ENCODE measurements at places on chromosomes 5 and 9.

DNA sequence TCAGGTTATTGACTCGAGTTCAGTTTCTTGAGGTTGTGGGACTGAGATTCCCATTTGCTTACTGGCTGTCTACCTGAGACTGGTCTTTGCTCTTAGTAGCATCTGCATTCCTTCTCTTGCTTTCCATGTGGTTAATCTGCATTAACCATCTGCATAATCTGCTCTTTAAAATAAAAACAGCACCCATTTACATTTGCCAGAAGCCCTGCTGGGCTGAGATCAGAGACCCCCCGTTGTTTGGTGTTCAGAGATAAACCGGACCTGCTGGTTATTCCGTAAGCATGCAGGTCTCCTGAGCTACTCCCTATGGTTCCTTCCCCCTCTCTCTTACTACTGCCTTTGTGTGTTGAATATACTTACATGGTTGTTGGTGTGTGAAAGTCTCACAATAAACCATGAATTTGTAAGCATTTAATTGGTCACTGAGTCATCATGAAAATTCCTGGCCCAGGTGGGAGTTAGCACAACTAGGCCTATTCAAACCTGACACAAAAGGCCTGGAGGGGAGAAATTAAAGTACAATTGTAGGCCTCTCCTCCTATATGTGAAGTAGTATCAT lies 396.7 kb downstream of the MRPS30 start:
- DNase-seq = no peak

DNA sequence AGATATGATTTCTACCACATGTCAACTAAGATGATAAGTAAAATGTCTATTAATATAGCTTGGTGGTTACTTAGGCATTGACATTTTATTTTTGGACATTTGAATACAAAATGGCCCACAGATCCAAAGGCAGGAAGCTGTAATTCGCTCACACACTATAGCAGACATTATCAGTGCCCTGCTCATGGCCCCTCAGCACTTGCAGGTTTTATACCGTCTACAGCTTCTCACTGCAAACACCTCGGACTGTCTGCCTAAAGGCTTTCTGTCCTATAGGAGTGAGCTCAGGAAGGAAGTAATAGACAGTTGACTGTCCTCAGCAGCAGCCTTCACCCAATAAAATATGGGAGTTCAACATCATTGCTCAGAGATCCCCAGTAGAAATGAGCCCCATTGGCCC lies 140.8 kb upstream of the RASA1 start:
- no peak for DNase-seq

GRCh38 chr5:29130786-29131185 lies 2062.7 kb upstream of the CDH6 start:
- no peak for DNase-seq

GRCh38 chr5:86557920-86558319 lies 59.8 kb upstream of the COX7C start:
- no peak for DNase-seq

DNA sequence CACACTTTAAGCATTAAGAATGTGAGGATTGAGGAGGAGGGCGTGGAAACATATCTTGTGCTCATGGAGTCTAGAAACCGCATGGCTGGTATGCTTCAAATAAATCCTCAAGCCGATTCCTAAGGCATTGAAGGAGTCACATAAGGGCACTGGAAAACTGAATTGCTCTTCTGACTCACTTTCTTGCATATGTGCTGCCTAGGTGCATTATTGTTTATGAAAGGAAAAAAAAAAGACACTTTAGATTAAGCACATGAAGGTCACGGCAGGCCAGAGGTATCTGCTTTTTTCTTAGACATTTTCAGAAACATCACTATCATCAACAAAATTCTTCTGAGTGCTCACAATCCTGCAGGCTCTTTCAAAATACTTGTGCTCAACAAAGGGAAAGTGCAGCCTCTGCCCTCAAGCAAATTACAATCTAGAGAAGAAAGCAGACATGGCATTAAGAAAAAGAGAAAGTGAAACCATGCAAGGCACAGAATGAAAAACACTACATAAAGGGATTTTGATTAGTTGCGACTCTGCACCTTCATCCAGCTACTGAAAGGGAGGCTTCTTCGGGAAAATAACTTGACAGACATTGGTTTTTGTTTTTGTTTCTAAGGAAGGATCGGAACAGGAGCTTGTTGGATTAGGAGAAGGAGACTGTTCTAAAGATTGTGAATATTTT lies 2117.6 kb downstream of the MAT2B start:
- DNase-seq = peak; percentile 13

DNA sequence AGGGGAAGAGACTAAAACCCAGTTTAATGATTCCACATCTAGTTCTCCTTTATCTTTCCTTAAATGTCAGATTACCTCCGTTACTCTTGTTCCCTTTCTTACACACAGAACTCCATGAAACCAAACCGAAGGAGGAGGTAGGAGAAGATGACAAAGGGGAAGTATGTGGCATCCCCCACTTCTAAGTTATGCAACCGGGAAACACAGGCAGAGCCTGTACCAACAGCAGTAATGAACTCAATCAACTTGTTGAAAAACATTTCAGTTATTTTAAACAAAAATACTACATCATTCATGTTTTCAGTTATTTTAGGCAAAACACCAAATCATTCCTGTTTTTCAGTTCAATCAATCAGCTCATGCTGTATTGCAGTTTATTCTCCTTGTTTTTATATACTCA lies 101.8 kb downstream of the PCSK1 start:
- no peak for DNase-seq

GRCh38 chr5:1736889-1737711 lies 62.5 kb downstream of the MRPL36 start:
- DNase-seq = no peak

GRCh38 chr9:131640438-131641137 lies 95.3 kb downstream of the PRRT1B start:
- DNase-seq = no peak

GRCh38 chr5:124570285-124571035 lies 176.0 kb downstream of the ZNF608 start:
- no peak for DNase-seq

GRCh38 chr5:124880903-124881697 lies 134.7 kb upstream of the ZNF608 start:
- no peak for DNase-seq

DNA sequence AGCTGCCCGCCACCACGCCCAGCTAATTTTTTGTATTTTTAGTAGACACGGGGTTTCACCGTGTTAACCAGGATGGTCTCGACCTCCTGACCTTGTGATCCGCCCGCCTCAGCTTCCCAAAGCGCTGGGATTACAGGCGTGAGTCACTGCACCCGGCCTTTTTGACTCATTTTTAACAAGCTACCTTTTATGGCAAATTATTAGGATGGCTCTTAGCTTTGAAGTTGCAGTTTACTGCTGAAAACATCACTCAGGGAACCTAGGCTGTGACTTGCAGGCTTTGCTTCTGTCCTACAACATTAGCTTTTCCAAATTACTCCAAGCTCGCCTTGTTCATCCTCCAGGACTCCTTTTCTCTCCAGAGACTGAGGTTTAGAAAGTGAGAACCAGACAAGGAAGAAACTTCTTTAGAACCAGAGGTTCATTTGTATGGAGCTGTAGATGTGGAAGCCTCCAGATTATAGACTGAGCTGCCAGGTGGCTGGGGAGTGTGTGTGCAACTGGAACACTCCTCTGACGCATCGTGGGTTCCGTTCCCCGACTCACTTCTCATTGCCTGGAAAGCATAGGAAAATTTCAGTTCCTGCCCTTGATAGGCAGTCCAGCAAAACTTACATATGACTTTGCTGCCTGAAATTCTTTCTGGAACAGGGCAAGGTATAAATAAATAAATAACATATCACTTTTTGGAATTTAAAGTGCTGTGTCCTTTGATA lies 23.8 kb upstream of the SPTAN1 start:
- peak; percentile 58 for DNase-seq

GRCh38 chr9:123718188-123718587 lies 211.7 kb downstream of the DENND1A start:
- no peak for DNase-seq

GRCh38 chr9:69170231-69170630 lies 3.8 kb upstream of the TJP2 start:
- DNase-seq = no peak

GRCh38 chr5:91742550-91742949 lies 359.4 kb upstream of the ARRDC3 start:
- DNase-seq = no peak

DNA sequence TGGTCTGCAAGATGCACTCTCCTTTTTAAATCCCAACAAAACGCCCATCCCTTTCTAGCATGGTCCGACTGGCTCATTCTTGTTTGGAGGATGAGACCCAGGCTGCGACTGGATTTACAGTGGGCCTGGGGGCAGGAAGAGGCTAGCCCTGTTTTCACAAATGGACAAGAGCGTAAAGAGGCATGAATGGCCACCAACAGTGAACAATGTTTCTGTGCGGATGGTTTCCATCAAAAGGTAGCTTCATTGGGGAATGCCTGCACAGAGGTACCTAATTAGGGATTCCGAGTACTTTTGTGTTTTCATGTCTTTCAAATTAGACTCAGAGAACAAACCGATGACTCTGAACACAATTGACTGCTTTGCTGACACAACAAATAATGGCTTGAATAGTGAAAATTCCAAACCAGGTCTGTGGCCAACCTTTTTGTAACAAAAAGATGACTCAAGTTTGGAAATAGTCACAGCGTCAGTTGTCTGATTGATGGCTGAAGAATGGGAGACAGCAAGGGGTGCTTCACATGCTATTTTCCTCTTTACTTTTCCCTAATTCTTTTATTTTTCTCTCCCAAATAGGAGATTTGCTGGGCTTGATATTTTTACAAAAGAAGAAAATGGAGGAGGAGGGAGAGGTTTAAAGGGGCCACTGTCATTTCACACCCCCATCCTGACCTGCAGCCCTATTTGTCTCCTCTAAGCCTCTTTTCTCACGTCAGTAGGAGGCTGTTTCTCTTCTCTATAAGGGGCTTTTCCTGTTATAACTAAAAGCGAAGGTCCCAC lies 208.1 kb upstream of the S1PR3 start:
- DNase-seq = no peak

DNA sequence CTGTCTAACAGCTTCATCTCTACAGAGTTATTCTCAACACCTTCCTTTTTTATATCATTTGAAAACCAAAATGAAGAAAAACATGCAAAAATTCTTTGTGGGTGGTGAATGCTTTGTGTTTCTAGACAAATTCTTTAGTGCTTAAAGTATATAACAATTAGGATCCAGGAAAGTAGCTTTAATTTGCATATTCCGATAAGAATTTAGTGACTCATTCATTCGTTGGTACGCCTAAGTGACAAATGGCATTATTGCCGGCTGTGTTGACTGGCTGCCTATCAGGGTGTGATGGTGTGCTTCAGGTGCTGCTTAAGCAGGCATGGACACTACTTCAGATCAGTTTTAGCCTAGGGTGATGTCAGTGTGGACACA lies 35.2 kb downstream of the LMNB1 start:
- no peak for DNase-seq

DNA sequence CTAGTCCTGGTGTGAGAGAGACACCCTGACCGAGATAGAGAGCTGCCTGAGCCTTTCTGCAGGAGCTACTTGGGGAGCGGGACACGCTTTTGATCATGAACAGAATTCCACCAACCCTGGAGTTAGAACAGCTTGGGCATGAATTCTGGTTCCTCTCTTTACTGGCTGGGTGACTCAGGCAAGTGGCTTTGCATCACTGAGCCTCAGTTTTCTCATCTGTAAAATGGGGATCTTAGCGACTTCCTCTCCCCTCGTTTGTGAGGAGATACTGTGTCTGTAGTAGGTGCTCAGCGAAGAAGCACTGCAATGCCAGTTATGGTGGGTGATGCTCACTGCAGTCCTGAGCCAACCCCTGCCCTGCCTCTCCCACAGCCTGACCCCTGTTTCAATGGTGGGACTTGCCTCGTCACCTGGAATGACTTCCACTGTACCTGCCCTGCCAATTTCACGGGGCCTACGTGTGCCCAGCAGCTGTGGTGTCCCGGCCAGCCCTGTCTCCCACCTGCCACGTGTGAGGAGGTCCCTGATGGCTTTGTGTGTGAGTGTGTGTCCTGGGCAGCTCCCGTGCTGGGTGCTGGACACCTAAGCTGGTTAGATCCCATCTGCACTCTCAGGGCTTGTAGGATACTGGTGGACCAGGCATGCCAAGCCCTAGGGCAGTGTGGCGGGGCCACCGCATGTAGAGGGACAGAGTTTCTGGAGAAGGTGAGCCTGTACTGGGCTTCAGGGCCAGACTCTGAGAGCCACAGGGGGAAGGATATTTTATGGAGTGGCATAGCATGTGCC lies 16.0 kb downstream of the CRB2 start:
- DNase-seq = no peak

- DNase-seq = peak; percentile 95
Observed at GRCh38 chr5:10702040-10702629, 58.9 kb downstream of the DAP start.

DNA sequence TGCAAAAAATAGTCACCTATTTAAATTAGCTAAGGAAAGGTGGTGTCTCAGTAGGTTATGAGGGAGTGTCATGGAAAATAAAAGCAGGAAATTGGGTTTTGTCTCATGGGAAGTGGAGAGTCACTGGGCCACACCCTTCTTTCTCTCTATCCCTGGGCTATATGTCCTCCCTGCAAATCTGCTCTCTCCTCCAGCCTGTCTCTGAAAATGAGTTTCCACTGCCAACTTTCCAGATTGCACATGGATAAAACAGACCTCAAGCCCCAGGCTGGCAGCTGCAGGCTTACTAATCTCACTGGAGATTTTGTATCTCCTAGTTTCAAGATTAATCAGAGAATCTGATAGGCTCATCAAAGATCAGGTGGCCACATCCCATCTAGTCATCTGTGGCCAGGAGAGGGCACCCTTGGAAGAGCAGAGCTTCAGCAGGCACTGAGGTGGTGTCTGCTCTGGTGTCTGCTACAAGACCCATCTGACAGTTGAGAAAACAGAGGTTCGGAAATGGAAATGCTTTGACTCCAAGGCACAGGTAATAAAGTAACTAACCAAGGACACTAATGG lies 178.9 kb downstream of the MSX2 start:
- DNase-seq = peak; percentile 11

GRCh38 chr9:9560382-9561035 lies 1052.3 kb downstream of the PTPRD start:
- no peak for DNase-seq

DNA sequence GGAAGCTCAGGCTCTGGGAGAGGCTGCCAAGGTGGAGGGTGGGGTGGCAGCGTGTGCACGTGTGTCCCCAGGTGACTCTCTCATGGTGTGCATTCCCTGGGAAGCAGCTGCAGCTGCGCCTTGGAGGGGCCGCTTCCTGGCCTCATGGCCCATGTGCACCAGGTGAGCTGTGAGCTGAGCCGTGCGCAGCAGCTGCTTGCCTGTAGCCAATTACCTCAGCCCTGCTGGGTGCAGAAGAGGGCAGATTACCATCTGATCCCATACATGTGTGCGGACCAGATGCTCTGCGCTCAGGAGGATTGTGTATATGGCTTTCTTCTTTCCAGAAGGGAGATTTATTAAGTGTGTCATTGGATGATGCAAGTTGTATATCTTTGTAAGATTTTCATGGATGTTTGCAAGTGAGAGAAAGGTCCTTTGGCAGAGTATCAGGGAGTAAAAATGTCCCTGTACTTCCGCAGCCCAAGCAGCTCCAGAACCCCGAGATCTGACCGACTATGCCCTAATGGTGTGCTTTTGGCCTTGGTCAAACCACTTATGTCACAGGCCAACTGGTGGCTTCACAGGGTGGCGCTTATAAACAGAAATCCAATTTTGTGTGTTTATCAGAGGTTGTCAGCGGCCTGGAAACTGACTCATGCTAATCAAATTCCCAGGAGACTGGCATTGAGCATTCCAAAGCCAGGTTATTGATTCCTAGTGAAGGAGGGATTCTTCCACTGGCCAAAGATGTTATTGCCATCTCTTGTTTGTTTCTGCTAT lies 229.3 kb downstream of the GOLPH3 start:
- no peak for DNase-seq

All from HT1080 (cell line).